HT1080 (cell line): ENCODE measurements at places on chromosomes 6 and 20. TPM values are rescaled to one million over a fixed set of nuclear protein-coding genes. Genes with fewer than 3 reads are reported as not detected.

The UST gene
- total RNA-seq = 12.4 and 14.0 TPM in 2 replicates

- DNase-seq = no peak
Observed at GRCh38 chr6:75171567-75171966, 34.3 kb downstream of the COL12A1 start.

The FAM217A gene
- total RNA-seq = not detected in 2 replicates

GRCh38 chr20:14622796-14623195 is 285.4 kb upstream of the FLRT3 start:
- DNase-seq = peak; percentile 86

The LGSN gene
- not detected in 2 replicates for total RNA-seq

GRCh38 chr20:13447385-13448180 is 191.1 kb downstream of the TASP1 start:
- no peak for DNase-seq

The HLA-DOA gene
- not detected in 2 replicates for total RNA-seq

The LTA gene
- total RNA-seq = not detected in 2 replicates

- no peak for DNase-seq
Observed at GRCh38 chr6:23790756-23791155, 335.3 kb upstream of the NRSN1 start.

The ARMH2 gene
- total RNA-seq = not detected in 2 replicates

DNA sequence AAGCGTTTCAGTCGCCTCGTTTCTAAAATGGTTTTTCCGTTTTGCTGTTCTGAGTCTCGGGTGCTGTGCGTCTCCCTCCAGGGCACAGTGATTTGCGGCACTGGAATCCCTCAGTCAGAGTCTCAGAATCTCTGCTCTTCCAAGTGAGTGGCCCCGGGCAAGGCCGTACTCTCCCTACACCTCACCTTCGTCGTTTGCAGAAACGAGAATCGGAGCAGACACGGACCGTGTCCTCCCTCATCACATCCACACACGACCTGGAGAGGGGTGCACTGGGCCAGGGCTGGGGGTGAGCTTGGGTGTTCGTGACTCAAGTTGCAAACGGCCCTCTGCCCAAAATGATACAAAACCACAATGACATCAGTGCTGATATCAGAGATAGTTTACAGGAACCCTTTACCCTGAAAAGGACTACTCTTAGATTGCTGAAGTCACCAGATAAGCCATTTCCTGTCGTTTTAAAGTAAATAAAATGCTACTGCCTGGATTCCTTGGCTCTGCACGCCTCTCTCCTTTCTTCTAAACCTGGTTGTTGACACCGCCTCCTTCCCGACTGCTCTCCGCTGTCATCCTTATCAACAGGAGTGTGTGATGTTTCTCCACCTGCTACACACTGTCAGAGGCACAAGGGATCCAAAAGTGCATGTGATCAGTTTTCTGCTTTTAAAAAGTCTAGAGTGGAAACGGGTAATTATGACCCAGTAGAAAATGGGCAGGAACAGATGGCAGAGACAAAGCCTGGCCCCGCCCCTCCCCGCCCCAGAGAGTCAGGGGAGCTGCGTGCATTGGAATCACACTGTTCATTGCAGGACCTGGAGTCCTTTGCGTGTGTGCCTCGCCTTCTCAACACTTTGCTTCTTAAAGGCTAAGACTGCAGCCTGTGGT is 38.4 kb downstream of the KIF25 start:
- DNase-seq = peak; percentile 18

The ZSCAN31 gene
- 4.3 and 7.3 TPM in 2 replicates for total RNA-seq

DNA sequence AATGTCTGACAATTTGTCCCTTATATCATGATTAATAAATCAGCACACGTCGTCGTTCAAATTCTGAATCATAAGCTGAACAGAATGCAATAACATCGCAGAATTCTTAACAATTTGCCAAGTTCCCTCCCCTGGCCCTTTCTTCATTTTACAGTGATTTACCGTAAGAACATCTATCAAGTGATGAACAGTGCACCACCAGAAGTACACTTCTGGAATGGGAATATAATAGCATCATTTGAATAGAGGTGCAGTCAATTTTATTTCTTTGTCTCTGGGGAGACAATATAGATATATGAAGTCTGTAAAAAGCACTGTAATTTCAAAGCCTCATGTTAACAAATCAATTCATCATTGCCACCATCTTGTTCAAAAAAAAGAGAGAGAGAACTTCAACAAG is 145.1 kb upstream of the SMLR1 start:
- no peak for DNase-seq

DNA sequence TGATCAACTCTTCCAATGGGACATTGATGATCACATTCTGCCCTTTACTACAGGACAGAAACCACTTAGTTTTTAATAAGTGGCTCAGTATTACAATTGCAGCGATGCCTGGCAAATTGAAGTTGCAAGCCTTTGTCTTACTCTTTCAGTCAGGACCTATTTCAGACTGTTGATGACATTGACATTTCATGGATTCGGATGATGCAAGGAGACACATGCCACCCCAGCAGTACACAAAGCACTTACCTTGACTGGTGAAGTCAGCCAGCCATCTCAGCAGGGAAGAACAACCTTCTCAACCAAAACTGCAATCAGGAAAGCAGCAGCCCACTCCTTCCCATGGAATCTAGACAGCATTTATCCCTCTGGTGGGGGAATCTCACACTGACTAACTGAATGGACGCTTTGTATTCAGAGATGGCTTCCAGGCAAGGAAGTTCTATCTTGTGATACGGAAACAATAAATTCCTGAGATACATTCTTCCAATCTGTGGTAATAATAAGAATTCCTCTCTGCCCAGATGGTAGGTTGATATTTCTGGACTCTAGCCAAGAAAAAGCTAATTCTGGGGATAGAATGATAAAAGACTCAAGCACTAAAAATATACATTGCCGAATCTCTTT is 24.8 kb downstream of the NFYA start:
- DNase-seq = peak; percentile 39

- no peak for DNase-seq
Observed at GRCh38 chr20:31945785-31946184, 6.1 kb downstream of the PDRG1 start.

- DNase-seq = no peak
Observed at GRCh38 chr6:158047127-158047518, 65.5 kb downstream of the SYNJ2 start.

- peak; percentile 26 for DNase-seq
Observed at GRCh38 chr6:44569131-44569530, 181.6 kb downstream of the CDC5L start.

DNA sequence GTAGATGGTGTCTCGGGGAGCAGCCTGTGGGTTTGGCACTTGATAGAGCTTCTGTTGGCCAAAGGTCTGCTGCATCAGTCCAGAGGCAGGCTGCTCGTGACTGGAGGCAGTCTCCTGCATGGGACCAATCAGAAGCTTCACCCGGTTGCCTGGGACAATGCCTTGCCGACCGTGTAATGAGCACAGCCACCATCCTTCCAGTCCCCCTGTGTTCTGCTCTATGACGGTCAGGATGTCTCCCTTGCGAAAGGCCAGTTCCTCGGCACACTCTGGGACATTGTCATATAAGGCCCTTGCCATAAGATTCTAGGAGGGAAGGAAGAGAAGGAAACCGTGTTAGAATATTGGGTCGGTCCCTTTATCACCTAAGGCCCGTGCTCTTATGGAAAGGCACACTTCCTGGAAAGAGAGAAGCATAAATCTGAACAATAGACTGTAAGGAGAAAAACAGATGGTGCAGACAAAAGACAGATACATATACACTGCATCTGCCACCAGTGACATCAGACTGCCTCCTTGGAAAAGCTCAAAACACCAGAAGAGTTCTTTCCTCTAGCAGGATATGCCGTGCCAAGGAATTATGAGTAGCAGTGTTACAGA is 18.9 kb downstream of the NEDD9 start:
- DNase-seq = no peak

The LIME1 gene
- 5.8 and 10.3 TPM in 2 replicates for total RNA-seq

DNA sequence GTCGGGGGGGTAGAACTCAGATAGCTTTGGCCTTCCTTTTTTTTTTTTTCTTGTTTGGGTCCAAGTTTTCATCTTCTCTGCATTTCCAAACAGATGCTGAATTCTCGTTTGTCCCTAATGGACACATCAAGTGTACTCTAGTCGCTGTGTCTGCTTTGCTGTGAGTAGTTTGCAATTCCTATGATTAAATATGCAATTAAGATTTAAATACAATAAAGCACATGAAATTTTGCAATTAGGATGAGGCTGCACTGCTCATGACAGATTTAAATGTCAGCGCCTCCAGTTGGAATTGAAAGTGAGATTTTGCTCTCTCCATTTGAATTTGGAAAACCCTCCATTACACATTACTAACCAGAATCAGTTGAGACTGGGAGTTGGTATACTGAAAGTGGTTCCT is 70.4 kb downstream of the PFDN4 start:
- DNase-seq = no peak

DNA sequence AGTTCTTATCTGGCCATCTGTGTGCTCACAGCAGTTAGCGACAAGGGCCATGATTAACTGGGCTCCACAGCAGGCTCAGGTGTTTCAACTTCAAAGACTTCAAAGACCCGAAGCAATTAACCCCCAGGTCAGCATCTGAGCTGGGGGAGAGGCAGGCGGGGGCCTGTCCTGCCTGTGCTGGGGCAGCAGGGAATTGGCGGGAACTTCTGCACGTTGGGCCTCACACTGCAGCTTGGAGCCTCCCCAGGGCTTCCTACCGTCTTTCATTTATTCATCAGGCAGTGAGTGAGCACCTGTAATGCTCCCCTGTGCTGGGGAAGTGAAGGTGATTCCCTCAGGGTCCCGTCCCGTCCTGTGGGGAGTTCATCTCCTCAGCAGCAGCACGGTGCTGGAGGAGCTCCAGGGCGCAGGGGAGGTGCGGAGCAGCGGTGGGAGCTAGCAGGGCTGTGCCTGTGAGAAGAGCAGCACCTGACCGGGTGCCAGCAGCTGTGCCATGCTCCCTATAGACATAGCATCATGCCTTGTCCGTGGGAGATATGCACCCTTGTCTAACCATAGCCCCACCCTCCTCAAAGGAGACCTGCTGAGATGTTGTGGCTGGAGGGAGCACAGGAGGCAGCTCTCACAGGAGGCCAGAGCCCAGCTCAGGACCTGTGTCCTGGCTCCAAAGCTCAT is 51.8 kb upstream of the FRMD1 start:
- DNase-seq = no peak

DNA sequence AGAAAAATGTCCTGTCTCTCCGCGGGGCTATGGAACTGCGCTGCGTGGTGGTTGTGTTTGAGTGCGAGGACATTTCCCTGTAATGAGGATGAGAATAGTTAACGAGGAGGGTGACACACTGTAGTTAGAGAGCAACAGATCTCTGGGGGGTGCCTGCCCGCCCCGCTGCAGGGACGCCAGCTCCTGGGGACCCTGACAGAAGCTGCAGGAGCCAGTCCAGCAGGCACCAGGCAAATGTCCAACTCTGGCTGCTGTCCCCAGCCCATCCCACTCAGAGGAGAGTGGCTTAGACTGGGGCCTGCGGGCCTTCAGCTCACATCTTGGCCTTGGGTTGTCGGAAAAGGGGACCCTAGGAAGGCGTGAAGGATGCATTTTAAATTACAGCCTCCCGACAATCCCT is 92.9 kb upstream of the FOXP4 start:
- DNase-seq = no peak

The BNIP5 gene
- not detected in 2 replicates for total RNA-seq

DNA sequence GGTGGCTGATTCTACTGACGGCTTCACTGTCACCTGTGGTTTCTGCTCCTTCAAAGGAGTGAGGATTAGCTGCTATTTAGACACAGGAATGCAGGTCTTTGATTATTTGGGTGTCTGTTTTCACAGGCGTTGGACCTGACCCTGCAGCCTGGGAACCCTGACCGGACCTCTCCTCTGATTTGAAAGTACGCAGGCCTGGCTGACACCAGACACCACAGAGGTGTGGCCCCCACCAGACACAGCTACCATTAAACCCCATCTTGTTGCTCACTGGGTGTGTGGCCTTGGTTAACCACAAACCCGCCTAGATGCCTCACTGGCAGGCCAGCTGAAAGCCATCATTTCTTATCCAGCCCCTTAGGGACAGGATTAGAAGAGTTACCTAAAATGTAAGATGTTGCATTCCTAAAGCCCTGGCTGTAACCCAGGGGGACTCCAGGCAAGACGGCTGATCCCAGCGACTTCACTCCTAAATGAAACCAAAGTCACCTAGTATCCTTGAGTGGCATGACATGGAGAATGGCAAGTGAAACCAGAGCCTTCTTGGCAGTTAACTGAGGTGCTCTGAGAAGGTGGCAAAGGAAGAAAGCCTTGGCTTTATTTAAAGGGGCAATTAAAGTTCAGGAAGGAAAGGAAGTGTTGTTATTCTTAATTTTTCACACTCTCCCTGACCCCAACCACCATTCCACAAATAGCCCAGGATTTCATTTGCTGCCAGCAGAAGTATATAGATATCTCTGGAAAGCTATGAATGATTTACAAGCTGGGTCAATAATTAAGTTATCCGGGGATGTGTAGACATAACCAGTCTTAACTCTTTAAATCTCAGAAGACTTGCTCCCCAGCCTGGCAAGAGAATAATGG is 169.9 kb downstream of the QRSL1 start:
- DNase-seq = peak; percentile 72

The COL21A1 gene
- total RNA-seq = 0.08 and 0.10 TPM in 2 replicates
